CD4-positive, alpha-beta T cell treated with Interleukin-21 for 1 hour (primary cell): ENCODE measurements at places on chromosomes 4 and X.

GRCh38 chr4:54999003-54999402 is 126.4 kb downstream of the KDR start:
- no peak for DNase-seq

DNA sequence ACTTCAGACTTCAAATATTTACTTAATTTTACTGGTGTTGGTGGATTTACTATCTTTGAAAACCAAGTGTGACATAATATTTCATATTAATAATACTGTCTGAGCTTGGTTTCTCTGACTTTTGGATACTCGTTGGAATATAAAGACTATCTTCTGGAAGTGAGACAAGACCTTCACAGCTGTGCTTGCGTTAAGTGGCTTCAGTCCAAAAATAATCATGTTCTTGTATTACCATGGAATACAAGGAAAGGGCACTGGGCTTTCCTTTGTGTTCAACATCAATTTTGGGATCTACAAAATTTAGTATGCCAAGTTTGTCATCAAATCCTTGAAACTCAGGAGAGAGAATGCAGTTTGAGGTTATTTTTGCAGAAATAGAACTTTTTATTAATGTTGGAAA is 712.4 kb upstream of the LCORL start:
- no peak for DNase-seq

- no peak for DNase-seq
These were observed 204.0 kb upstream of the ANXA3 start for GRCh38 chr4:78347527-78347926.

DNA sequence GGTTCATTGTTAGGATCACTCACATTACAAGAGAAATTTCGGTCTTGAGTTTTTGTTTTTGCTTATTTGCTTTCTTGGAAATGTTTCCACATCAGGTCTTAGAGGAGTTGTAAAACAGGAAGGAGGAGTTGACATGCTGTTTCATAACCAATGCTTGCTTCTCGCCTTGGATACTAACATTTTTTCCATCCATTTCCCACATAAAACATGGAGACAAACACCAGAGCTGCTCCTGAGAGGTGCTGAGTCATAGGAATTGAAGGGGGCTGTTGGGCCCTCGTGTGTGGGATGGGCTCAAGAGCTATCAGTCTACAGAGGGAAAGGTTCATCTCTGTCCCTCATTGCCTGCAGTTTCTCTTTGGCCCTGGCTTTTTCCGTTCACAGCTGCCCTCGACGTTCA is 29.9 kb downstream of the TBL1X start:
- DNase-seq = no peak

- DNase-seq = no peak
These were observed 39.6 kb downstream of the NUDT11 start for GRCh38 chrX:51456814-51457213.

DNA sequence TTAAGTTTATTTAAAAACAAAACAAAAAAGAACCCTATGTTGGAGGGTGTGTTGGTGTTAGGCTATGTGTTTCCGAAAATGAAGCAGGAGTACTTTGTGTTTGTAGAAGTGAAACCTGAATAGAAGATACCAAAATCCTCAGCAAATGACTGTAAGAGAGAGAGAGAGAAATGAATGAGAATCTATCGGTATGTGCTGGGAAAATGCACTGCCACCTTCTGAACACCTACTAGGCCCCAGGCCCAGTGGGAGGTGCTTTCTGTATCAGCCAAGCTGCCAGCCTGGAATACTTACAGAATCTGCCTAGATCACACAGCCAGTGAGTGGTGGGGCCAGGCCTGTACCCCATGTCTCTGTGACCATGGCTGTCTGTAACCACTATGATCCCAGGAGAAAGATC is 14.9 kb upstream of the PIM2 start:
- DNase-seq = no peak

DNA sequence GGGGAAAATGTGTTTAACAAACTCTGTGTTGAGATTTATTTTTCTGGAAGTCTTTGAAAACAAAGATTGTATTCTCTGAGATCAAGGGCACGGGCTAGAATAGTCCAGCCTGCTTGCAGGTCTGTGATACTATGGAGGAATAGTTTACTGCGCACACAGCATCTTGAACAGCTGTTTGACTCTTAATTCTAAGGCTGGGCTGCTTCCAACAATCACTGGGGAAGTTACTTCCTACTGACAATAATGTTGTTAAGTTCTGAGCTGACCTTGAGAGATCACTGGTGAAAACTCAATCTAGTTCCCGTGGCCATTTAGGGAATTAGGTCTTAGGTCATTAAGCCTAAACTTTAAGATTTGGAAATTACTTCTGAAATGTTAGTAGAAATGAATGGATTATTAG is 416.1 kb upstream of the FTHL17 start:
- no peak for DNase-seq

DNA sequence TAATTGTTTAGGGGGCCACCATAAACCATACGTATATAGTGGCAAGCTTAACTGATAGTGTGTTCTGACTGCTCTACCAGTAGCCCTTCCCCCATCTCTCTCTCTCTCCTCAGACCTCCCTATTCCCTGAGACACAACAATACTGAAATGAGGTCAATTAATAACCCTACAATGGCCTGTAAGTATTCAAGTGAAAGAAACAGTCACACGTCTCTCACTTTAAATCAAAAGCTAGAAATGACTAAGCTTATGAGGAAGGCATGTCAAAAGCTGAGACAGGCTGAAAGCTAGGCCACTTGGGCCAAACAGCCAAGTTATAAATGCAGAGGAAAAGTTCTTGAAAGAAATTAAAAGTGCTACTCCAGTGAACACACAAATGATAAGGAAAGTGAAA is 78.0 kb downstream of the PRDM5 start:
- DNase-seq = no peak

DNA sequence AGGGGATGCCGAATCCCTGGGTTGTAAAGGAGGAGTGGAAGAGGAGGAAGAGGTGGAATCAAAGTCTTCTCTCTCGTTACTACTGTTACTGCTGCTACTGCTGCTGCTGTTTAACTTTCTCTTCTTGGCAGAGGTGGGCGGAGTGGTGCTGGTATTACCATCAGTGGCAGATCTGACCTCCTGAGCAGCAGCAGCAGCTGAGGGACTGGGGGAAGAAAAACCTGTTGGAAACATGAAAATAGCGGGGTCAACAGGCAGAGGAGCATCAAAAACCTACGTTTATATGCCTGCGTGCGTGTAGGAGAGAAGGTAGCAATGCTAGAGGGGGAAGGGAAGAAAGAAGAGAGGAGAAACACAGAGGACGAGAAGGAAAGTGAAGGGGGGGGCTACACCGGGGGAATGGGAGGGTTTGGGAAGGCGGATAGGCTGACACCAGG is 339 bp downstream of the CUL4B start:
- DNase-seq = peak; percentile 42

- no peak for DNase-seq
These were observed 457.8 kb downstream of the TRAM1L1 start for GRCh38 chr4:116627545-116627944.

DNA sequence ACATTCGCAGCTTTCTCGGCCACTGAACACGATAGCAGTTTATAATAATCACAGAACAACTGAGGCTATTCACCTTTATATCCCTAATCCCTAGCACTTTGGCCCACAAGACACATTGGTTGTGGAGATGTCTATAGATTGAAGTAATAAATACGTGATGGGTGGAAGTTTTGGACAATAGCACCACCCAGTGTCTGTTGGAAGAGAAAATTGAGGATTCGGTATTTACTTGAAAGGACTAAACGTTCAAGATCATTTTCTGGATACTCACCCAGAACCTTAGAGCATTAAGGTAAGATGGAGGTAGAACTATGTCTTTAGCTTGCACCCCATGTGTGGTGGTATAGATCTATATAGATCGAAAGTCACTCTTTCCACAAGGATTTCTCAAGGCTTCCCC is 787 bp upstream of the TMSB15A start:
- no peak for DNase-seq
